ENCODE measurements at places on chromosomes 2 and 18.

DNA sequence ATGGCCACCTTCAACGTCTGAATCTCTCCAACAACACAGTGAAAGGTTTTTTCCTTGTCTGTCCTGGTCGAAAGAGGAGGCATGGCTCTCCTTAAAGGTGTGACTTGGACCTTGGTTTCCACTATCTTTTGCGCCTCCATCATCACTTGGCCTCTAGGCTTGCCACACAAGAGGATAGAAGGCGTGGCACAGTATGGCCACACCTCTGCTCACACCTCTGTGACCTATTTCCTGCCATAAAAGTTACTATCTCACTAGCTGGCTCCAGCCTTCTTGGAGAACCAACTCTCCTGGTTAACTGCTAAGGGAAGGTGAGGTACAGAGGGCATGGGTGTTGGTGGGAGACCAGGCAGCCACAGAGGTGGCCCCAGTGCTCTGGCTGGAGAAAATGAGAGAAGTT is 165.9 kb downstream of the UXS1 start:
- no peaks in the 10 kb centered on the region for H3K4me1 ChIP-seq
- no peaks in the 10 kb centered on the region for H3K27me3 ChIP-seq
- no peak overlapping the region for H3K27ac ChIP-seq
- H3K4me3 ChIP-seq: no peak overlapping the region
- H3K36me3 ChIP-seq: no peaks in the 10 kb centered on the region
- no peak for DNase-seq

GRCh38 chr2:216694082-216694825 is 1.1 kb downstream of the IGFBP5 start:
- H3K27me3 ChIP-seq: peaks cover 6% of the 10 kb centered on the region
- H3K36me3 ChIP-seq: no peaks in the 10 kb centered on the region
- H3K27ac ChIP-seq: no peak overlapping the region

DNA sequence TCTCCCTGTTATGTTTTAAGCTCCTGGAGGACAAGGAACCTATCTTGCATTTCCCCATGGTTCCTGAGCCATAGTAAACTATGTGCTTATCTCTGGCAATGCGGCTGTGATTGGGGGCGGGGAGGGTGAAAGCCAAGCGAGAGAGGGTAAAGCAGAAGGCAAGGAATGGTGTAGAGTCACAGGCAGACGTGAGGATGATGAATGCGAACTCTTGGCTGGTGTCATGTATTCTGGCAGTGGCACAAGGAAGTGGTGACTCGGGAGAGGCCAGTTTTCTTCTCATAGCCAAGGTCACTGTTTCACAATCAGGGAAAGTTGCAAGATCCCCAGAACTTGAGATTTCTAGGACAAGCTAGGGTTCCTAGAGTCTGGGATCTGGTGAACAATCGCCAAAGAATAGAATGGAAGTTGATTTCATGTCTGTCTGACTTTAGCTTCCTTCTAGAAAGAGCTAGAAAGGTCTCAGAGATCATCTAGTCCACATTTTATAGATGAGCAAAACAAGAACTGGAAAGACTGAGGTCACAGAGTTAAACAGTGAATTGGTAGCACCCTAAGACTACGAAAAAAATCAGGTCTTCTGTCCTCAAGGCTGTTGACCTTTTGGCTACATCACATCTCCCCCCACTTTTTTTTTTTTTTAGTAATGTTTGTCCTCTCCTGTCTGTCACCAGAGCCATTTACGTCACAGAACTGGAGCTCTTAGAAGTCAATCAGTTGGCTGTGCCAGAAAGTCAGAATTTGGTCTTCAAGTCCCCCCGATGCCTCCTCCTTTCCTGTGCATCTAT is 137.0 kb downstream of the BCL11A start:
- H3K36me3 ChIP-seq: no peaks in the 10 kb centered on the region
- no peaks in the 10 kb centered on the region for H3K27me3 ChIP-seq
- DNase-seq: no peak

GRCh38 chr18:1498216-1498615 is 593.5 kb downstream of the ADCYAP1 start:
- H3K27me3 ChIP-seq: no peaks in the 10 kb centered on the region
- H3K27ac ChIP-seq: no peak overlapping the region
- no peak for DNase-seq
- no peak overlapping the region for H3K4me3 ChIP-seq
- H3K36me3 ChIP-seq: no peaks in the 10 kb centered on the region

GRCh38 chr18:57422313-57422872 is 12.8 kb upstream of the ONECUT2 start:
- H3K4me1 ChIP-seq: no peaks in the 10 kb centered on the region
- H3K27ac ChIP-seq: no peak overlapping the region
- no peak overlapping the region for H3K4me3 ChIP-seq
- no peaks in the 10 kb centered on the region for H3K36me3 ChIP-seq
- no peak for DNase-seq

GRCh38 chr2:85162746-85163301 is 29.6 kb downstream of the TCF7L1 start:
- no peak for DNase-seq
- H3K4me1 ChIP-seq: peaks cover 15% of the 10 kb centered on the region
- H3K27ac ChIP-seq: no peak overlapping the region
- H3K27me3 ChIP-seq: no peaks in the 10 kb centered on the region

DNA sequence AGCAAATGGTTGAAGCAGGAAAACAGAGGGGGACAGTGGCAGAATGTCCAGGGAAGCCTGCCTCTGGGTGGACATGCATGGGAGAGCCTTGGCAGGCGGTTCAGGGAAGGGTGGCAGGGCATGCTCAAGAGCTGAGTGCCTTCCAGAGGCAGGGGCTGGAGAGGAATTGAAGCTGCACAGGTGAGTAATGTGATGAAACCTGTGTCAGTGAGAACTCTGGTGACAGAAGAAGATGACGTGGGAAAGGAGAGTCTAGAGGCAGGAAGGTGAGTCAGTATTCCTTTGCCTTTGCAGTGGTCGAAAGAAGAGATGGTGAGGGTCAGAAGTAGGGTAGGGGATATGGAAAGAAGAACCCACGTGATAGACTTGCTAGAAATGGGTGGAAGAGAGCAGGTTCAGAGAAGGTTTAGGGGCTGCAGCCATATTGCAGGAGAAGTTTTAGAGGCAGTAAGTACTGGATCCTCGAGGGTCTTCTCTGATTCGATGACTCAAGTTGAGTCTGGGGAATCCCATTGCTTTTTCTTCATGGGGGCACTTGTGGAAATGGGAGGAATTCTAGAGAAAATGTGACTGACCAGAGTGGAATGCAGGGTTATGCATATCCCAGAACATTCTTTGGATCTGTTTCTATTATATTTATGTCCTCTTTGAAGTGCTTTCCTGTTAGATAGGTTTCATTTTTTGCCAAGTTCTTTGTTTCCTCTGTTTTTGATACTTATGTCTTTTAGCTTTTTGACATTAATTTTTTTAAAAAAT is 37.4 kb downstream of the TMEM87B start:
- DNase-seq: no peak
- H3K27me3 ChIP-seq: no peaks in the 10 kb centered on the region
- no peak overlapping the region for H3K27ac ChIP-seq
- H3K4me1 ChIP-seq: no peaks in the 10 kb centered on the region
- H3K36me3 ChIP-seq: no peaks in the 10 kb centered on the region

DNA sequence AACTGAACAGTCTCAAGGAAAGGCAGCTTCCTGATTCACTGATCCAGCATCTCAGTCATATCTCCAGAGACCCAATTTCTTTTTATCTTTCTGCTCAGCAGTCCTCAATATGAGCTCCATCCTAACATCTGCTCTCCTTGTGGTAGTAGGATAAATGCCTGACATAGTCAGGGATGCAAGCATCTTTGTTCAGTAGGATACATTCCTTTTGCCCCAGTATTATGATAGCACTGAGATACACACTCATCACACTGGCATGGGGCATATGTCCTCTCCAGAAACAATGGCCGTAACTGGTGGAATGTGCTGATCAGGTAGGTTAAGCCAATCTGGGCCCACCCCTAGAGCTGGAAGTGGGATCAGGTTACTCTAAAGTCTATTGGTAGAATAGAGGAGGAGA is 207.2 kb downstream of the ETAA1 start:
- H3K27me3 ChIP-seq: no peaks in the 10 kb centered on the region
- H3K4me1 ChIP-seq: no peaks in the 10 kb centered on the region
- H3K4me3 ChIP-seq: no peak overlapping the region
- no peak for DNase-seq
- H3K27ac ChIP-seq: no peak overlapping the region
- no peaks in the 10 kb centered on the region for H3K36me3 ChIP-seq

Data from iPS DF 6.9 (cell line).